ENCODE measurements at places on chromosomes 3 and 15.

DNA sequence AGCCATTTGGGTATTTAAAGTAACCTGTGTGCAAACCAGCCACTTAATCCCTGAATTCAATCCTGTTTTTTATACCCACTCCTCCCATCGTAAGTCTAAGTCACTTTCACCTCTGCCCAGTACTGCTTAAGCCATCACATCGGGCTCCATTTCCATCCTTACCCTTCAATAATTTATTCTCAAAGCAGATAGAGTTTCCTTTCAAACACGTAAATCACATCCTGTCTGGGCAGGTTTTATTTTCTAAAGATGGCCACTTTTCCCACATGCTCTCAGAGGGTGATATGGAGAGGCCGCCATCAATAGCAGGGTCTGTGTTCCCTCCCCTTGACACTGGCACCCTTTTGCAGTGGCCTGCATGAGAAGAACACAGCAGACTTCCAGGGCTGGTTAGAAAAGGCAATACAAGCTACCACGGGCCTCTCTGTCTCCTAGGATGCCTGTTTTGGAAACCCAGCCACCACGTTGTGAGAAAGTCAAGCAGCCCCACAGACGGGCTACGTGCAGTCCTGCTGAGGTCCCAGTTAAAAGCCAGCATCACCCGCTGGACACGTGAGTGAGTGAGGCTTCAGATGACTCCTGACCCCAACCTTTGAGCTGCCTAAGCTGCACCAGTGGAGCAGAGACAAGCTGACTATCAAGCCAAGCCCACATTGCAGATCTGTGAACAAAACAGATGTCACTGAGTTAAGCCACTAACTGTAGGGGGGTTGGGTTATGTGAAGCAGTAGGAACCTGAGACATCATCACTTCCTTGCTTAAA is 241.8 kb upstream of the SLCO3A1 start:
- DNase-seq = no peak

DNA sequence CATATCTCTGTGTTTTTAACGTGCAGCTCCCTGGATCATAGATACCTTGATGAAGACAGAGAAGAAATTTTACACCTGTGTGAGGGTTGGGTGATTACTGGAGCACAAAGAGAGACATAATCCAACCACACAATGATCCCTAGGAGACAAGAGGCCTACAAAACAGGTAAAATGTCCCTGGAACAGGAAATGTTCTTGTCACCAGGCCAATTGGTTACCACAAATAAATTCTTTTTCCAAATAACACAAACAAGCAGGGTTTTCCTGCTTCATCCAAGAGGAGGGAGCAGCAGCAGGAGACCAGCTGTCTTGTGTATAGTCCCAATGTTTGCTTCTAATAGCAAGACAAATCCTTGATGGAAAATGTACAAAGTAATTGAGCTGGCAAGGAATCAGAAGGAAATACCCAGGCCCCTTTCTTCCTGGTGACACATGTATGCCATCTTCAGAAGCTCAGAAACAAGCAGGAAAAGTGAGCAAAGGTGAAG is 1.4 kb downstream of the MGLL start:
- no peak for DNase-seq

DNA sequence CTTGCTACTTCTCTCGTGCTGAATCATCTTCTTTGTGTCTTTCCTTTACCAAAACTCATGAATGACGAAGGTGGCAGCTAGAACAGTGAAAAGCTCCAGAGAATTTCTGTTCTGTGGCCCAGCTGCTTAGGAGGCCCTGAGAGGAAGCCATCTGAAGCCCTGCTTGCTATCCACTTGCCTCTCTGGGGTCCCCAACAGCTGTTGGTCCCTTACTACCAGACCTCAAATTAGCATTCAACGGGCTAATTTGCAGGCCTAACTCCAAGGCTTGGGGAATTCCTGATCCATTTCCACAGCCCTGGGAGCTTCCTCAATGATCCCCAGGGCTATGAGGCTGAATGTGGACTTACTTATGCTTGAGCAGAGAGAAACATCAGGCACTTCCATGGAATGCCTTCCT is 37.5 kb upstream of the FSTL1 start:
- DNase-seq = no peak

DNA sequence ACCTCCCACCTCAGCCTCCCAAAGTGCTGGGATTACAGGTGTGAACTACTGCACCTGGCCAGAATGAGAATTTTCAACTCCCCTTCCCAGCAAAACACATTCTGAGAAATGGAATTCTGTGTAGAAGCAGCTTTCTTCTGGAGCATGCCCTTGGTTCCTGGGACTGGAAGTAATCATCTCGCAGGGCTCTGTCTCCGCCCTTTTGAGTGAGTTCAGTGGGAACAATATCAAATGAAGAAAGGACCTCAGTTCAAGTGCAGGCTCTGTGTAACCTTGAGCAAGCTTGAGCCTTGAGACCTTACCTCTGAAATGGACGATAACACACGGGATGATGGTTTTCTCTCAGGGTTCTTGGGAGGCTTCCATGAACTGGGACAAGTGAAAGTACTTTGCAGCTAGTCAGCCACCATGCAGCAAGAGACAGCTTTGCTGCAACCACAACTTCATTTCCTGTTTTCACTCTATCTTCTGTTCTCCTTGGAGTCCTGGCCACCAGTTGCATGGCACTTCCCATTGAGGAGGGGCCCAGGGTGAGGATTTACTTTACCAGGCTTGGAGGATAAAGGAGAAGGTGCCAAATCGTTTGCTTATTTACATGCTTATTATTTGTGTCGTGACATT is 35.7 kb upstream of the IGF1R start:
- no peak for DNase-seq

GRCh38 chr15:83732196-83732595 is 78.3 kb downstream of the ADAMTSL3 start:
- DNase-seq = no peak

DNA sequence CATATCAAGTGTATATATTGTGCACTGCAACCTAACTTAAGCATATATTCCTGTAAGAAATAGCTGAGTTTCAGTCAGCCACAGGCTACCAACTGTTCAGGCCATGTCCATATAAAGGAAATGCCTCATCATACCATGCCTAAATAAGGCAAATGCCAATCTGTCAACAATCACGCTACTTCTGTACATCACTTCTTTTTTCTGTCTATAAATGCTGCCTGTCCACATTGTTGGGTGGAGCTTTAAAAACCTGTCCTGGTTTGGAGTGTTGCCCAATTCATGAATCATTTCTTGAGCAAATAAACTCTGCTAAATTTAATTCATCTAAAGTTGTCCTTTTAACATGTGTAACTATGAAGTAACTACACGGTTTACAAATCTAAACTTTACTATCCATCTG is 1091.9 kb downstream of the NSUN3 start:
- no peak for DNase-seq

- DNase-seq = no peak
Observed at GRCh38 chr3:30226601-30227151, 379.7 kb upstream of the TGFBR2 start.

DNA sequence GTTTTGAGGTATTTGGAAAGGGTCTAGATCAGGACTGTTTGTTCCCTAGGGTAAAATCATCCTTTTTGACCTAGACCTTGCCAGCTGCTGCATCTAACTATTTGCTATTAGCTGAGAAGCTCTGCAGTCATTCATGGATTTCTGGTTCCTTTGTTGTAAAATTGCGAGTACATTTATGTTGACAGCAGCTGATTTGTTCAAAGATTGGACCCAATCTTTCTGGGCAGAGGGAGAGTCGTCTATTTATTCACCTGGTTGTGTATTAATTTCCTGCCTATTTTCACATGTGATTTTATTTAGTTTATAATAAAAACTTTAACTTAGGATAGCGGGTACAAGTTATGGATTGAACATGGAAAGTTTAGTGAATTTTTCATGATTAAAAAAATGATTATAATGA is 236.3 kb downstream of the CNTN4 start:
- no peak for DNase-seq

DNA sequence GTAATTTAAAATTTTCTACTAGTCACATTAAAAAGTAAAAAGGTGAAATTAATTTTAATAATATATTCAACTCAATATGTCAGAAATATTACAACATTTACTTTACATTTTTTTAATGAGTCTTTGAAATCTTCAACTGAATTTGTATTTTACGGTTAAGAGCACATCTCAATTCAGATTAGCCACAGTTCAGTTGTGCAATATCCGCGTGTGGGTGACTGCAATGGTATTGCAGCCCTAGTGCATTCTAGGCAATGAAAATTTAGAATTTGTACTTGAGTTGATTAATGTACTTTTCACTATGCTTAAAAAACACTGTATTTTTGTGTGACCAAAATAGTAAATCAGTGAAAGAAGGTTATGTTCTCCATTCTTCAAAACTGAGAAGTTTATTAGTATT is 57.3 kb downstream of the CEP63 start:
- no peak for DNase-seq

DNA sequence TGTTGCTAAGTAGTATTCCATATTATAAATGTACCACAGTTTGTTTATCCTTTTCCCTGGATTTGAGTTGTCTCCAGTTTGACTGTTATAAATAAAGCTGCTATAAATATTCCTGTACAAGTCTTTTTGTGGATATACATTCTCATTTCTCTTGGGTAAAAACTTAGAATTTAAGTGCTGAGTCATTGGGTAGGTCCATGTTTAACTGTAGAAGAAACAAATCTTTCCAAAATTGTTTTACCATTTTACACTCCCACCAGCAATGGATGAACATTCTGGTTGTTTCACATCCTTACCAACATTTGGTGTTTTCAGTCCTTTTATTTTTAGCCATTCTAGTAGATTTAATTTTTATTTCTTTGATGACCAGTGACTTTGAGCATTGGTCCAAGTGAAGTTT is 74.0 kb upstream of the TNFAIP8L3 start:
- DNase-seq = no peak

GRCh38 chr3:136277115-136277514 is 27.0 kb downstream of the PCCB start:
- DNase-seq = no peak

GRCh38 chr15:76146812-76147211 is 87.0 kb downstream of the TMEM266 start:
- no peak for DNase-seq

- DNase-seq = no peak
Observed at GRCh38 chr15:56468401-56468800, 3.5 kb upstream of the MNS1 start.

DNA sequence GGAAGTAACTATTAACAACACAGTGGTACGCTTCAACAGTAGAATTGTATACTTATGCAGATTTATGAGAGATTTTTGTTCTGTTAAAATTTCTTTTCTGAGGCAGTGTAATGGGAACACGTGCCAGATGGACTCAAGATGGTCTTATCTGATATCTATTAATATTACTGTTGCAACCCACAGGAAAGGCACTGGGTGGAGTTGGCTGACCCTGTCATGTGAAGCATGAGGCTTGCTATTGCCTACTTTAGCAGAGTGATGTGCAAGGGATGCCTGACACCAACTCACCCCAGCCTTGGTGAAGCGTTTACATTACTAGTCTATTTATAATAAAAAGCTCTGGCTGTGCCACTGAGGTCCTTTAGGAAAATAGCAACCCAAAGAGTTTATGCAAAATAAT is 19.8 kb upstream of the ARNT2 start:
- DNase-seq = no peak

DNA sequence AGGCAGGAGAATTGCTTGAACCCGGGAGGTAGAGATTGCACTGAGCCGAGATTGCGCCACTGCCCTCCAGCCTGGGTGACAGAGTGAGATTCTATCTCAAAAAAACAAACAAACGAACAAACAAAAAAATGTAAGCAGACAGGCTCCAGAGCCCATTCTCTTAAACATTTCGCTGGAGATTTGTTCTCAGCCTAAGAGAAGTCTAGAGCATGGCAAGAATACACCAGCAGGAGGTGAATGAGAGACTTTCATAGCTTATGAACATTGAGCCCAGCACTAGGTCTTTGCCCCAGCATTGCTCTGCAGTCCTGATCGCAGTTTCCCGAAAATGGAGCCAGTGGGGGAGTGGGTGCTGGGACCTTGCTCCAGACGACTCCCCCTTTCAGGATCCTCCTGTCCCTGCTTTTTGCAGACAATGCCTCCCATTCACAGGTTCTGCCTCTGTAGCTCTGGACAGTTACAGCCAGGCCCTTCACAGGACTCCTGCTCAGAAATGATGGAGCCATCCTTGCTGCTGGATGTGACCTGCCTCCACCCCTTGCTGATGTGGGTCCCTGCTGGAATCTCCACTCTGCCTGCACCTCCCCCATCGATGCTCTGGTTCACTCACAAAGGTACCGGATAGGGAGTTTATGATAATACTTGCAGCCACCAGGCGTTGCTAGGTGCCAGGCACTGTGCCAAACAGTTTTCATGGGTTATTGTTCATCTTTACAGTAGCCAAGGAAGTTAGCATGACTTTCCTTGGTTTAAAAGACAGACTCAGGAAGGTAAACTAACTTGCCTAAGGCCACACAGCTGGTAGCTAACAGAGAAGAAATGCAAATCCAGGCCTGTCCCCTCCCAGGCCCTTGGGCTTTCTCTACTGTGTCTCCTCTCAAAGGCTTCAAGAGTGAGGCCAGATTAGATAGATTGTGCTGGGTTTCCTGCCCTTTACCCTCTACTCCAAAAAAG is 329.7 kb upstream of the TLE3 start:
- no peak for DNase-seq

DNA sequence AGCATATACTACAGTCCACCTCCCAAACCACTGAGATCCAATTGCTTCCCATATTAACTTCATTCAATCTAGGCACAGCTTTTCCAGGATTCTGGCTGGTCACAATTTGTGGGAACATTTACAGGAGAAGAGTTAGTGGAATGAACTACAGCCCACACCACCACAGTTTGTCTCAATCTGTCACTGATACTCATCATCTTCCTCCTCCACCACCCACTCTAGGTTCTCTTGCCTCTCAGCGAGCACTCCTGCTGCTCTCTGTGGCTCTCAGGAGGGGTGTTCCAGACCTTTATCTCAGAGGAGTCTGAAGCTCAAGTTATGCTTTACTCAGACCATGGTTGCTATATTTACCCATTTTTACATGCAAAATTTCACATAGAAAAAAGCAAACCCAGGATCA is 25.9 kb upstream of the PLA2G4D start:
- no peak for DNase-seq

DNA sequence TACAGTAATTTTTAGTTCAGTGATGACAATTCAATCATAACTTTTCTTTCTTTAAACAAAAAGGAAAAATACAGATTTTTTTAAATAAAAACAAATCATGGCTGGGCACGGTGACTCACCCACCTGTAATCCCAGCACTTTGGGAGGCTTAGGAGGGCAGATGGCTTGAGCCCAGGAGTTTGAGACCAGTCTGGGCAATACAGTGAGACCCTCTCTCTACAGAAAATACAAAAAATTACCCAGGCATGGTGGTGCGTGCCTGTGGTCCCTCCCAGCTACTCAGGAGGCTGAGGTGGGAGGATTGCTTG is 25.6 kb upstream of the ATG7 start:
- DNase-seq = no peak

GRCh38 chr15:36603987-36604386 is 24.6 kb downstream of the CDIN1 start:
- no peak for DNase-seq

DNA sequence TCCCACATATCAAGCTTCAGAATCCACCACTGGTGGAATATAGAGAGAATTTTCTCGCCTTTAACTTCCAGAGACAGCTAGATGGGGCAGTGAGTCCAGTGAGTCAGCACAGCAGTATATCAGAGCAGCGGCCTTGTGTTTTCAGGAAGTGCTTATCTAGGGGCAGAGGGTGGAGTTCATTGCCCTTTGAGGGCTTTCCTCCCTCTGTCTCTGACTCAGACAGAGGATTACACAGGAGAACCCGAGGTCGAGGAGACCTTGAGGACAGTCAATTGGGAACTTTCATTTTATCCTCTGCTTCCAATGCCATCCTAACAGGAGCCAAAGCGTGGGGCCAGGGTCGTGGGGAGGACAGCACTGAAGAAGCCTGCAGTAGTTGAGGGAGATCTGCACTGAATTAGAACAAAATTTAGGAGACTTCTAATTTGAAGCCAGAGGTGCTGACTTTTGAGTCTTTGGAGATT is 109.6 kb upstream of the UMPS start:
- peak; percentile 12 for DNase-seq

Measured in stimulated activated CD8-positive, alpha-beta memory T cell treated with anti-CD3 and anti-CD28 coated beads, Interleukin-4, amount 100 ng/mL, for 1 hour (primary cell).